ENCODE measurements at places on chromosomes 5 and 9.

- DNase-seq: no peak
Measured at GRCh38 chr5:176639981-176640380, 7.3 kb upstream of the TSPAN17 start.

GRCh38 chr5:113450929-113451328 lies 16.1 kb upstream of the TSSK1B start:
- DNase-seq: no peak

GRCh38 chr5:16736158-16736995 lies 119.6 kb upstream of the RETREG1 start:
- no peak for DNase-seq

- peak; percentile 78 for DNase-seq
Measured at GRCh38 chr5:132293992-132294727, at the start of gene SLC22A4. TSS of gene SLC22A4 (plus strand) at chr5:132294394. CDS start at chr5:132294617, 223 bp downstream.
